ENCODE measurements at places on chromosomes 2 and 18.

GRCh38 chr2:73489053-73489452 lies 103.4 kb downstream of the ALMS1 start:
- no peak for DNase-seq

DNA sequence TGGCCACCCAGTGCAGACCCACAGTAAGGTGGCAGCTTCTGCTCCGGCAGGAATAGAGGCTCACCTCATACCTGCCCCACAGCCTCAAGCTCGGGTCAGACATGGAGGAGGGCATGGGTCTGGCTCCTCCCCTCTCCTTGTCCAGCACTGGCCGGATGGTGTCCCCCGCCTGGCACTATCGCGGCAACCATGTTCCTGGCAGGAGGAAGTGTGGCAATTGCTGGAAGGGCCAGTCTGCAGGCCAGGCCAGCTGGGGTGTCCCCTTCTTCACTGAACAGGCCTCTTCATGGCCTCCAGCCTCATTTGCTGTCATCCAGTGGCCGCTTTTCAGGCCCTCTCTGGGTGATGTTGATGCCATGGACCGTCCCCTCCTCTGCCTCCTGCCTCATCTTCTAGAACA lies 41.4 kb upstream of the SMAD7 start:
- no peak for DNase-seq

DNA sequence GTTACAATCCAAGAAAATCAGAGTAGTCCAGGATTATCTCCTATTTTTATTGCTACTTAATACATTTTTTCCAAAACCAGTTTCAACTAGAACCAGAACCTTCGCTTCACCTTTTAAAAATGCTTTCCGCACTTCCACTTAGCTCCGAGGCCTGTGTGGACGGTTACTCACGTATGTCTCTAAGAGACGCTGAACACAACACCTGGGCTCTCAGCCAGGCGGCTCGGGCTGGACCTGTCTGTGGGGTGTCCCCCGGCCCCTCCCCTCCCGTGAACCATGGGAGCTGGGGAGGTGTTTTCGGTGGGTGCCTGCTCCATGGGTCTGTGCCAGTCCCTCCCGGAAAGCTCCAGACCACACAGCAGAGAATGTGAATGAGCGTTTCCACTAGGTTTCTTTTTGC lies 223.8 kb downstream of the GLI2 start:
- no peak for DNase-seq

DNA sequence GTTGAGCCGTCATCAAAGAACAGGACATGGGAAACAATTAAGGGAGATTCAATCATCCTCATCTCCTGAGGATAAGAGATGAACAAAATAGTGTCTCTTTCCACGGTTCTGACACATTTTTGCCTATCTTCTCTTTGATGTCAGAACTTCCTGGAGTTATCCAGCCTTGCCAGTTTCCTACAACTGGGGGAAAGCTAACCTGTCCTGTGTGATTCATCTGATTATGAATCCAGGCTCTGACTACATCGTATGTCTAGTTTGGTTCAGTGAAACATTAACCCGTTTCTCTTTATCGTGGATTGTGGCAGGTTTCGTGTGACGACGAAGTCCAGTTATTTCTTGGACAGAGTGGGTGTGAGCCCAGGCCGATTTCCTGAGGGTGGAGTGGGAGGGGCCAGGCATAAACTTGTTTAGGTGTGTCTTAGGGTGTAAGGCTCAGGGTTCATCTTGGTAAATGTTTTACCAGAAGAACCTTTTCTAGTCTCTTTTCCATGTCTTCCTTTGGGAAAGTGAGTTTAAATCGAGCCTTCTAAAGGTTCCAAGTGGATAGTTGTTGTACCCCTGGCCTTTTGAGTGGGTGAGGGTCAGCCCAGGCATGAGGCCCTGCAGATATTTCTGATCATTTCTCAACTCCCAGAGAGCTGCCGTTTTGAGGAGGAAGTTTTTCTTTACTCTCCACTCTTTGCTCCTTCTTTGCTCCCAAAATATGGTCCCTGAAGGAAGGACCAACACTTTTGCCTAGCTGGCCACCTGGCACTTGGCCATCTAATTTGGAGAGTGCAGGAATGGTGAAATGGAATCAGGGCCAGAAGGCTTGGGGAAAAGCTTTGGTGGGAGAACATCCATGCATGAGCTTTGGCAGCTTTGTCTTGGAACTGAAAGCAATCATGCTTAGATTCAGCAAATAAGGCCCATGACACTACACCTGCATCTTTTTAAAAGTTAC lies 50.4 kb upstream of the FZD5 start:
- DNase-seq: no peak

DNA sequence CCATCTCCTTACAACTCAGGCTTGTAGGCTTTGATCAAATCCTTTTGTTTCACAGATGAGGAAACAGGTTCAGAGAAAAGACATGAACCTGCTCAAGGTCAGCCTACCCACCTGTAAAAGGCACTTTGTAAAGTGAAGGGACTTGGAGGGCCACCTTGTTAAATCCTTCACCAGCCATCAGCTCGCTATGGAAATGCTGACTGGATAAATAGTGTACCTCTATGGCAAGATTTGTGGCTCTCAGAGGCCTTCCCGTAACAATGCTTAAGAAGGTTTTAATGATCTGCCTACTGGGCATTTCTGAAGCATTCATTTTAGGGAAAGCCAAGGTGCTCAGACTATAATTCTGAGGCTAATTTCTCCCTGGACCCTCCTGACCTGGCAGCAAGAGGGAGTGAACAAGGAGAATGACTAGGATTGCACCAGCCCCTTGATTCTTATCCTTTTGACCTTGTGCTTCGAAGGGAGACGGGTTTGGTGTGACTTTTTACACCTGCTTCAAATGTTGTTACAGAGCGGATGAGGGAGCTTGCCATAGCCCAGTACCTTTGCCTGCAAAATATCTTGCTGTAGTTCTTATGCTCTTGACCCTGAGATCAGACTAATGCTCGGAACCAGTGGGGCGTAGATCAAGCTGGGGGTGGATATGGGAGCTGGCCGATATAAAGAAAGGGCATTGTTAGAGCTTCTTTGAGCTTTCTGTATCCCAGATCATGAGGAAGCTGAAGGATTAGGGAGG lies 90.9 kb upstream of the CXCR4 start:
- no peak for DNase-seq

- no peak for DNase-seq
Measured at GRCh38 chr2:147182260-147182659, 662.6 kb upstream of the ACVR2A start.

DNA sequence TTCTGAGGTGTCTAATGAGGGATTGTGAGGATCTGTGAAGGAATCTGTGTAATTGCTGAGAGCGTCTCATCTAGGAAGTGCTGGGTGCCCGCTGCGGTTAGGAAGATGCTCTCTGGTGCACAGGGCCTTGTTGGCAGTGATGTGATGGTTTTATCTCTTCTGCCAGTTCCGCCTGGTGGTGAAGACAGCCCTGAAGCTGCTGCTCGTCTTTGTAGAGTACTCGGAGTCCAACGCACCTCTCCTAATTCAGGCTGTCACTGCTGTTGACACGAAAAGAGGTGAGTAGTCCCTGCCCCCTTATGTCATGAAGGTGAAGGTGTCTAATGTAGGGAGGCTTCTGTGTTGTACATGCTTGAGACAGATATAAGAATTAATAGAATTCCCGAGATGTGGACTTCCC lies 234.2 kb downstream of the TPGS2 start:
- no peak for DNase-seq

DNA sequence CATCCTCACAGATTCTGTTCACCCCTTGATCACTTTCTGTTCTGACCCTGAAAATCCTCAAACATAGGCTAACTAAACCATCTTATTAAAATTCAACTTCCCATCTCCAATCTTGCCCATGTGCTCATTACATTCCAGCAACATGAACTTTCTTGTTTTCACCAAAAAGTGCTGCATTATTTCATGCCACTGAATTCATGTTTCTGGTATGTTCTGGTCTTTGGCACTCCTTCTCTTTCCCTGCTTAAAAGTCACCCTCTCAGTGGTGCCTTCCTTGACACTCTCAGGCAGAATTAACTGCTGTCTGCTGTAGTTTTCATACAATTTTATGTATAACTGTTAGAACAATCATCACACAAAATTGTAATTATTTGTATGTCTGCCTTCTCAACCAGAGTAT lies 247.7 kb upstream of the RBMS1 start:
- no peak for DNase-seq

DNA sequence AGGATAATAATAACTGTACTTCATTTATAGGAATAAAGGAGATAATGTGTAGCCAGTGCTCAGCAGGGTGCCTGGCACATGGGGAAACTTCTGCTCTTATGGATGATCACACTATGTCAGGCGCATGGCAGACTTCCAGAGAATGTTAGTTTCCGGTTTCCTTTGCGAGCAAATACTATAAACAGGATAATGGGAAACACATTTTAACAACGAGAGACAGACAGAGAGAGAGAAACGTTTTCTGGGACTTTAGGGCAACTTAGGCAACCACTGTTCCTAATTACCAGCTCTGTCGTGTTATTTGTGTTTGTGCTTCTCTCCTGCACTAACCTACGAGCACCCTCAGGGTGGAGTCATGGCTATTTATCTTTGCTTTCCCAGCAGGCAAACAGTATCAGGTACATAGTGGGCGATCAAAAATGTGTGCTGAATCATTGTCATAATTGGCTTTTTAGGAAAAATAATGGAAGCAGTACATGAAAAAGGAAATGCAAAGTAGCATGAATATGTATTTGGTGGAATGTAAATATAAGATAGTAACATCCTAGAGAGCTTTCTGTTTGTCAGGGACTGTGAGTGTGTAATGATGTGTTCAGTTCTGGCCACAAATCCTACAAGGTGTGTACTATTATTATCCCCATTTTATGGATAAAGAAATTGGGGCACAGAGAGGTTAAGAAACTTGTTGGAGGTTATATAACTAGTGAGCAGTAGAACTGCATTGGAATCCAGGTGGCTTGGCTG lies 36.8 kb upstream of the IGFBP2 start:
- no peak for DNase-seq

GRCh38 chr2:164875334-164876205 lies 33.9 kb upstream of the COBLL1 start:
- DNase-seq: no peak

DNA sequence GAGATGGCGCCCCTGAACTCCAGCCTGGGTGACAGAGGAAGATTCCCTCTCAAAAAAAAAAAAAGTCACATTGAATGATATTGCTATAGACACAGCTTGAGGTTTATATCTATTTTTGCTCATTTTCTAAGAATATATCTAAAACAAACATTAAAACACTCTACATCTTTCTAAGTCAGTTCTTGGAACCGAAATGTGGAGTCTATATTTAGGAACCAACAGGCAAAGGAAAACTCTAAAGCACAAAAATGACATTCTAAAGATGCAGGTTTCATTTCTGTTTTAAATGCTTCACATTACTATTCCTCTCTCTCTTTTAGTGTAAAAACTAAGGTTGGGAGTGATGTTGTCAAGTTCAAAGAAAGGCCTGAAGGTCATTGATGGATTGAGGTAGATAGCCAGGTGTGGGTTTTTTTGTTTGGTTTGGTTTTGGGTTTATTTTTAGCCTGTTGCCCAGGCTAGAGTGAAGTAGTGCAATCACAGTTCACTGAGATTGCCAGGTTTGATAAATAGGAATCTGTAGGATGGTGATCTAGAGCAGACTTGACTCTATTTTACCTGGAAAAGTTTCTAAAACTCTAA lies 194.0 kb upstream of the RBBP8 start:
- no peak for DNase-seq

DNA sequence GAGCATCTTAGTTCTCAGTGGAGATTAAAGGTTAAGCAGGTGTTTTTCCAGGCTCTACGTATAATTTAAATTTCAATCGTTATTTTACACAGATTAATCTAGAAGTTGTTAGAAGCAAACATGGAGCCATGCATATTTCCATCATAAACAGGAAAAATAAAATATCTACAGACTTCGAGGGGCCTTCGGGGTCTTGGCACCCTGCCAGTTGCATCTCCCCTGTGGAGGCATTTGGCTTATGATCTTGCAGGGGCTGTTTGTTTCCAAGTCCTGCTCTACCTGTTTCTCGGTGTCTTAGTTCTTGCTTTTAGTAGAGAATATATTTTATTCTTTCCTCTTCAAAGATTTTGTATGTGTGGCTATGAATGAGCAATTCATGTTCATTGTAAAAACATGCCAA lies 67.2 kb upstream of the FAM136A start:
- DNase-seq: no peak

GRCh38 chr2:146258071-146258470 lies 1586.8 kb upstream of the ACVR2A start:
- no peak for DNase-seq

- DNase-seq: no peak
Measured at GRCh38 chr2:177429688-177430325, 37.2 kb downstream of the AGPS start.

- no peak for DNase-seq
Measured at GRCh38 chr2:39874236-39874635, 95.2 kb upstream of the THUMPD2 start.

DNA sequence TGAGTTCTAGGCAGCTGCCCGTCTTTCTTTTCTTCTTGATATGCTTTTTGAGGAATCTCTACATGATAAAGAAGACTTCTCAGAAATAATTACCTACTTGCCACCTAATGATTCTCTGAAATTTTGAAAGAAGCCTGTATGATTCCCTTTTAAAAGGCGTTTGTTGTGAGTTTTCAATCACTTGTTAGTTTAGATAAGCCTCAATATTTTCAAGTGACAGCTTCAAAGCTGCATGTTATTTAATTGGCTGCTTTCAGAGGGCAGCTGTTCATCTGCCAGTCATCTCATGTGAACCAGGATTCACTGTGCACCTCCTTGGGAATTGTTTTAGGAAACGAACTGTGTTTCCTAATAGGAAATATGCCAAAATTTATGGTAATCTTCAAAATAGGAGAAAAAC lies 938.1 kb downstream of the CPS1 start:
- no peak for DNase-seq

- DNase-seq: no peak
Measured at GRCh38 chr2:189638301-189639006, 22.8 kb upstream of the ASNSD1 start.

GRCh38 chr2:28152585-28153280 lies 239.9 kb upstream of the FOSL2 start:
- no peak for DNase-seq

GRCh38 chr2:56376699-56377665 lies 193.2 kb downstream of the CCDC85A start:
- no peak for DNase-seq

DNA sequence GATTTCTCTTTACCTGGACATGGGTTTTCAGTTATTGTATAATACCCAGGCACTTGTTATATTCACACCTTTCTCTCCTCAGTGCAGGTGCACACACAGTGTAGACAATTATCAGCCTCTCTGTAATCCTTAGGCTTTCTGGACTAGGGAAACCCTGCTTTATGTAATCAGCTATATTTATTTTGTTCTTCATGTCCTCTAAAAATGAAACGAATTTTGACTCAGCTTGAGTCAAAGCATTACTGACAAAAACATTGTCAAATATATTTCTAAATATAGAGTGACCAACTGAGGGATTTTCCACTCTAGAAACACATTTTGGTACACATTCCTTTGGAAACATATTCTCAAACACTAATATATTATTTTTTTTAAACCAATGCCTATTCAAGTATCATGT lies 144.8 kb upstream of the GULP1 start:
- no peak for DNase-seq

DNA sequence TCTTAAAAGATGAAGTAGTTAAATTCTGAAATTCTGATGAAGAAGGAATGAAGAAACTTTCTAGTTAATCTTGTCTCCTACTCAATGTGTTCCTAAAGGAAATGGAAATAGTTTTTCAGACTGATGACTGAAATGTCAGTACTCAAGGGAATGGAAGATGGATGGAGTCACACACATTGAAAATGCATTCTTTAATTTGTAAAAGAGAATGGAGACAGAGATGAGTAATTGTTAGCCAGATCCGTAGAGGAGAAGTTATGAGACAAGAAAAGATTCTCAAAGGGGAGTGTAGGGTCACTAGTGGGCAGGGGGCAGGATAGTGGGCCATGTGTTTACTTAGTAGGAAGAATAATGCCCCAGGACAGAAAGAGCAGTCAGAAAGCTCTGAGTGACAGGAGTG lies 13.3 kb downstream of the ZSWIM2 start:
- no peak for DNase-seq

GRCh38 chr2:9212010-9212635 lies 5.5 kb downstream of the ASAP2 start:
- no peak for DNase-seq
